Brain pericyte (primary cell): ENCODE measurements at places on chromosomes 16 and 17.

GRCh38 chr16:88896238-88897070 lies 30.0 kb upstream of the PABPN1L start:
- DNase-seq = no peak

- no peak for DNase-seq
Observed at GRCh38 chr16:72865835-72866234, 182.1 kb downstream of the ZFHX3 start.

GRCh38 chr17:74413491-74413890 lies 18.4 kb upstream of the GPRC5C start:
- no peak for DNase-seq

DNA sequence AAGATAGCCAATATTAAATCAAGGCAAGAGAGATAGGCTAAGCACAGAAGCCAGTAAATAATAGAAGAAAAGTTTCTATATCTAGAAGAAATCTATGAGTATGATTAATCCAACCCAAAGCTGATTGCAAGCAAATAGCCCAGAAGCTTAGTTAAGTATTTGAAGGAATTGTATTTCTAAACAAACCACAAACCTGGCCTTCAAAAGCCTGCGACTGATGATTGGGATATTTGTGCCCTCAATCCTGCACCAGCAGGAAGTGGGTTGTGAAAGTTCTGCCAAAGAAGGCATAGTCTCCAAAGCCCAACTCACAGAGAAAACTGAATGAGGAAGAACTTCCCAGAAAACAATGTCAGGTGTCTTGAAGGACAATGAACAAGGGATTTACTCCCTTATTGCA lies 114.5 kb upstream of the C17orf78 start:
- no peak for DNase-seq
